ENCODE measurements at places on chromosomes 4 and X. TPM values are rescaled to one million over a fixed set of nuclear protein-coding genes. Genes with fewer than 3 reads are reported as not detected.

DNA sequence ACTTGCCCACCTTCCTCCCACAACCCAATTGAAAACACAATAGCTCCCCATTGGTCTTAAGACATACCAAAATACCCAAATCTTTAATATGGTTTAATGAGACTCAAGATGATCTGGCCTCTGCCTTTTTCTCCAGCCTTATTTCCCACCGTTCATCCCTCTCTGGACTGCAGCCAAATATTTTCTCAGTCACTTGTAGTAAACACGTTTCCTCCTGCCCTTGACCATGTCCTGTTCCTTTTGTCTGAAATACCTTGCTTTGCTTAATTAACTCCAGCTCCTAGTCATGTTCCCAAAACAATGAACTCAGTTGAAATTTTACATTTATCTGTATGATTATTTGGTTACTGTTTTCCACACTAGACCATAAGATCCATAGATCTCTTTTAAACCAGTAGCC is 8.4 kb upstream of the NUP54 start:
- DNase-seq: no peak
- H3K27me3 ChIP-seq: no peaks in the 10 kb centered on the region
- peaks cover 3% of the 10 kb centered on the region for H3K36me3 ChIP-seq
- no peak overlapping the region for H3K4me3 ChIP-seq
- H3K4me1 ChIP-seq: no peaks in the 10 kb centered on the region

CCNA2 gene
- total RNA-seq: 0.20 TPM

DNA sequence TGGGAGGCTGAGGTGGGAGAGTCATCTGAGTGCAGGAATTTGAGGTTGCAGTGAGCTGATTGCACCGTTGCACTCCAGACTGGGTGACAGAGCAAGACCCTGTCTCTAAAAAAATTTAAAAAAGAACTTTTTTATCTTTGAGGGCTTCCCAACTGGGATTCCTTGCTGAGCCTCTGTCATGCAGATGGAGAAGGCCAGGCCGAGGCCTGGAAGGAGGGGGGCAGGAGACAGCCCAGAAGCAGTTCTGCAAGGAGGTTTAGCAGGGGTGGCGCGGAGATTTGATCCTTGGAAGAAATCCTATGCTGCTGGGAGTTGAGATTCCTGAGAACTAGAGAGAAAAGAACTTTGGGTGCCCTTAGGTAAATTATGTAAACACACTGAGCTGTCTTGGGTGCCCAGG is 2.5 kb upstream of the ARSD start:
- peaks cover 10% of the 10 kb centered on the region for H3K27me3 ChIP-seq
- no peaks in the 10 kb centered on the region for H3K4me1 ChIP-seq
- no peak overlapping the region for H3K4me3 ChIP-seq
- DNase-seq: no peak
- no peak overlapping the region for H3K27ac ChIP-seq
- no peaks in the 10 kb centered on the region for H3K36me3 ChIP-seq

ADH6 gene
- total RNA-seq: not detected

DNA sequence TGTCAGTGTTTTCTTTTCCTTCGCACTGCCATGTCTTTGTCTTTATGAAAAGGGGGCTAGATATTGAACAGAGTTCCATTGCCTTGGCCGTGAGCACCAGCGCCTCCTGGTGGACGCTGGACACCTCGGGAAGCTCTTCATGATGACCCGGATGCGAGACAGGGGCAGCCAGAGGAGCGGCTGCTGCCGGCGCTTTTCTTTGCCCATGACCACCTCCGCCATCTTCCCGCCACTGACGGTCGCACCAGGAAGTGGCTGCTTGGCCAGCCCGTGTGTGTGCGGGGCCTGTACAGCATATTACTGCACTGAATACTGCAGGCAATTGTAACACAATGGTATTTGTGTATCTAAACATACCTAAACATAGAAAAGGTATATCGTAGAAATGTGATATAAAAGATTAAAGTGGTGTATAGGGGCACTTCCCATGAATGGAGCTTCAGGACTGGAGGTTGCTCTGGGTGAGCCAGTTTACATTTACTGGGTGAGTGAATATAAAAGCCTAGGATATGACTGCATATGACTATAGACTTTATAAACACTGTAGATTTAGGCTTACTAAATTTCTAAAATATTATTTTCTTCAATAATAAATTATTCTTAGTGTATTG is 15.8 kb upstream of the GRIA2 start:
- H3K27ac ChIP-seq: no peak overlapping the region
- no peaks in the 10 kb centered on the region for H3K4me1 ChIP-seq
- no peaks in the 10 kb centered on the region for H3K36me3 ChIP-seq
- H3K4me3 ChIP-seq: no peak overlapping the region
- H3K27me3 ChIP-seq: no peaks in the 10 kb centered on the region

DNA sequence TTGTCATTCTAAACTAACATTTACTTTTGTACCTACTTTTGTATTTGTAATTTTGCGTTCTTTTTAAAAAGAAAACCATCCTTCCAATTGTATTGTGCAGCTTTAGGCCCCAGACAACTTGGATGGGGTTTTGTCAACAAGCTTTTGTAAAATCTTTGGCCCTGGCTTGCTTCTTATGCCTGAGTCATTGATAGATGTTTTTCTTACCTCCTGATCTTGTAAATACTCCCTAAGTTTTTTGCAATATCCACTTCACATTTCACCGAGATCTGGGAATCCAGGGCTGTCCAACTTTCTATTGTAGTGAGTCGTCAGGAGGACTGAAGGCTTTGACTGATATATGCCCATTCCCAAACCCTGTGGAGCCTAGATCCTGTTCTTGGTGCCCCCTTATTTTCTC is 126.9 kb upstream of the GUCY1A1 start:
- no peaks in the 10 kb centered on the region for H3K4me1 ChIP-seq
- no peak overlapping the region for H3K27ac ChIP-seq
- H3K27me3 ChIP-seq: no peaks in the 10 kb centered on the region
- no peak for DNase-seq
- no peak overlapping the region for H3K4me3 ChIP-seq
- H3K36me3 ChIP-seq: no peaks in the 10 kb centered on the region

SEC31A gene
- 101 TPM for total RNA-seq

NEXMIF gene
- 0.10 TPM for total RNA-seq

HSFX2 gene
- total RNA-seq: 2.0 TPM

ZNF41 gene
- 8.7 TPM for total RNA-seq

AREG gene
- total RNA-seq: 4.0 TPM

- H3K36me3 ChIP-seq: no peaks in the 10 kb centered on the region
- H3K4me3 ChIP-seq: peak overlapping the region; percentile 40
- DNase-seq: no peak
- H3K27me3 ChIP-seq: peaks cover 69% of the 10 kb centered on the region
These were observed 837 bp downstream of the CITED1 start for GRCh38 chrX:72304877-72305276.

- no peak overlapping the region for H3K27ac ChIP-seq
- H3K4me3 ChIP-seq: no peak overlapping the region
- no peaks in the 10 kb centered on the region for H3K27me3 ChIP-seq
- no peak for DNase-seq
- peaks cover 7% of the 10 kb centered on the region for H3K4me1 ChIP-seq
These were observed 184.0 kb upstream of the ANK2 start for GRCh38 chr4:112865443-112865842.

P2RY8 gene
- 0.87 TPM for total RNA-seq

GRCh38 chr4:111480510-111480909 is 664.7 kb upstream of the FAM241A start:
- no peak overlapping the region for H3K4me3 ChIP-seq
- H3K4me1 ChIP-seq: no peaks in the 10 kb centered on the region
- H3K27ac ChIP-seq: no peak overlapping the region
- no peak for DNase-seq
- no peaks in the 10 kb centered on the region for H3K36me3 ChIP-seq

DNA sequence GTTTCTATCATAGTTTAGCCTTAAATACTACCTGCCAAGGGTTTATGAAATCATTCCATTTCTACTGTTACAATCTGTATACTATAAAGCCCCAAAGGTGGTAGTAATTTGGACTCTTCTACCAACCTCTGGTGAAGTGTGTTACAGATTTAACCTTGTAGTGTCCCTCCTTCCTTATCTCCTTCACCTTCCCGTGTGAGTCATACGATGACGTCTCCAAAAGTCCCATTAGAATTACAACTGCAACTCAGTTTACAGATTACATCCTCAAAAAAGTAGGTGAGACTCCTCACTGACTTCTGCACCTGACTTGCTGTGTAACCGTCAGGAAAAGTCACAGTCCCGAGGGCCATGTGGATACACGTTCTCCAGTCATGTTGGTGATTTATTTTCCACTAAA is 219.0 kb downstream of the DCTD start:
- H3K36me3 ChIP-seq: no peaks in the 10 kb centered on the region
- no peaks in the 10 kb centered on the region for H3K4me1 ChIP-seq
- no peak for DNase-seq
- no peak overlapping the region for H3K4me3 ChIP-seq
- H3K27me3 ChIP-seq: no peaks in the 10 kb centered on the region

- H3K4me1 ChIP-seq: no peaks in the 10 kb centered on the region
- H3K4me3 ChIP-seq: no peak overlapping the region
- H3K27me3 ChIP-seq: no peaks in the 10 kb centered on the region
- DNase-seq: no peak
- no peaks in the 10 kb centered on the region for H3K36me3 ChIP-seq
- no peak overlapping the region for H3K27ac ChIP-seq
These were observed 64.1 kb downstream of the ALPK1 start for GRCh38 chr4:112361181-112361791.

RIPPLY1 gene
- not detected for total RNA-seq

CT45A5 gene
- total RNA-seq: not detected

DNA sequence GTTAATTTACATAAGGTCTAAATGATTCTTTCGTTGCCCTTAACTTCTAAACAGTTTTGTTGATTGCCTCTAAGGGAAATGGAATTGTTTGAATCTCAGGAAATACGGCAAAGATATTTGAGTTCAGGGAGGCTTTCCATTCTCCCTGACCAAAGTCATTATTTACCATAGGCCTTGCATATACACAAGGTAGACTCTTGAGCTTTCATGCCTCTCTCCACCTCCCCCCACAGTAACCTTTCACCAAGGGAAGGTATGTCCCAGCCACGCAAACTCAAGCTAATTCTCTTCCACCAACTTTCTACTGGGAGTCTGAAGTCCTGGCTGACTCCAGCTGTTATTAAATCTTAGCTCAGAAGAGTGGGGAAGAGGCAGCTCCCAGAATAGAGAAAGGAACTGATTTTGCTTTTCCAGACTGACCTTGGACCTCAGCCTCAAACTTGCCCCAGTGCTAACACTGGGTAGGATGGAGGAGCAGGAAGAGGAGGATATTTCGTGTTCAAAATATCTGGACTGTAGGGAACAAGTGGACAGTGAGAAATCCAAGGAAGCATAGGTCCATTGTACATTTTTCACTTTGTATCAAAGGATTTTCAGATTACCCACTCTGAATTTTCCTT is 1.4 kb downstream of the IGSF1 start:
- H3K4me1 ChIP-seq: no peaks in the 10 kb centered on the region
- no peaks in the 10 kb centered on the region for H3K27me3 ChIP-seq
- no peak for DNase-seq
- H3K36me3 ChIP-seq: no peaks in the 10 kb centered on the region

ADGRG2 gene
- 0.11 TPM for total RNA-seq

DNA sequence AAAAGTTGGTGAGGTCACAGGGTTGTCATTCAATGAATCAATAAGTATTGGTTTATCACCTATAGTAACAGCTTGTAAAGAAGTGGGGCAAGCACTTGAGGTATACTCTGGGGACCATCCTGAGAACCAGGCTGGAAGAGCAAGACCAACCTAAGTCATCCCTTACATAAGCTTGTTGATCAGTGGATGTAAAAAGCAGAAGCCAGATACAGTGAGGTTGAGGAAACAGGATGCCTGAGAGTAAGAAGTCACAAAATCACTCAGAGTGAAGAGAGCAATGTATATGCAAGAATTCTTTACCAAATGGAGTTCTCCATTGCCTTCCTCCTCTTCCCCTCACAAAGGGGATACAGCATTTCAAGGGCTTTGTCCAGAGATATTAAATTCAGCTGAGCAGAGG is 76.3 kb upstream of the PACRGL start:
- H3K4me1 ChIP-seq: no peaks in the 10 kb centered on the region
- H3K27me3 ChIP-seq: no peaks in the 10 kb centered on the region
- H3K36me3 ChIP-seq: no peaks in the 10 kb centered on the region
- H3K27ac ChIP-seq: no peak overlapping the region
- no peak for DNase-seq
- H3K4me3 ChIP-seq: no peak overlapping the region

GAGE12H gene
- not detected for total RNA-seq

ZXDB gene
- 6.9 TPM for total RNA-seq

GYPE gene
- total RNA-seq: not detected
